Activated effector memory CD4-positive, alpha-beta T cell treated with Interleukin-2 at 50 U/mL for 16 hours (primary cell): ENCODE measurements at places on chromosomes 12 and 14.
A peak's percentile ranks its signal among the peaks of the same experiment; 100 is the strongest.

GRCh38 chr12:3367750-3368444, 123.1 kb upstream of the PRMT8 start:
- DNase-seq: no peak

DNA sequence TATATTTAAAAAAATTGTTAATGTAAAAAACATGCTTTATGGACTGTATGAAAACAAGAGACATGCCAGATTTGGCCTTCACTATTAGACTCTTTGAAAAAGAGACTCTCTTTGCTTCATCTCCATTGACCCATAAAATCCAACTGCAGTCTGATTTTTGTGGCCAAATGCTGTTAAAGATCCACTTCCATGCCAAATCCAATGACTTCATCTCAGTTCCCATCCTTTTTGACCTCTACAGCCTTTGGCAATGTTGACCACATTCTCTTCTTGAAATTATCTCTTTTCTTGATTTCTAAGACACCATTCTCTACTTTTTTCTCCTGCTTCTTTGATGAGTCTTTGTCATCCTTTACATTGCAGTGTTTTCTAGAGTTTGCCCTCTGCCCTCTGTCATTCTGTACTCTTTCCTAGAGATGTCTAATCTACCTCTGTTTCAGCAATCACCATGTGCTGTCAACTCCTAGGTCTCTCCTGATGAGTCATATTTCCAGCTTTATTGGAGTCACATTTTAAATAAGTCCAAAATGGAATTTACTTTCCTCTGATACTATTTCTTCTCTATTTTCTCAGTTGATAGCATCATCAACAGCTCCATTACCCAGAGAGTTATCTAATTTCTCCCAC, 2.4 kb downstream of the TMPRSS12 start:
- no peak for DNase-seq

DNA sequence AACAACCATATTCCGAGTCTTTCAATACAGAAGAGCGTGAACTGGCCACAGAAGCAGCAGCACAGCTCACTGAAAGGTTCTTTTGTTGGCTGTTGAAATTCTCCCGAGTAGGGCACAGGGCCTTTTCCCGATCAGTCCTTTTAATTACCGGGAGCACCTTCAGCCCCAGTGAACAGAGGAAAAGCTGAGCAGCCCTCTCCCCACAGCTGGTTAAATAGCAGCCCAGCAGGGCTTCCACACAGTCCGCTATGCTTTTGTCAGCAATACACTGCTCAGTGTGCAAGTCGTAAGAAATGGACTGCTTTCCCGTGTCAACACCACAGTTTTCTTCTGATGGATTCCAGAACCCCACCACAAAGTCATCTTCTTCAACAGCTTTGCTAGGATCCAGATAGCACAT, 61.3 kb downstream of the DICER1 start:
- DNase-seq: no peak

GRCh38 chr12:116018282-116018681, 259.2 kb downstream of the MED13L start:
- DNase-seq: no peak

GRCh38 chr12:51403159-51403558, 12.0 kb upstream of the GALNT6 start:
- no peak for DNase-seq

DNA sequence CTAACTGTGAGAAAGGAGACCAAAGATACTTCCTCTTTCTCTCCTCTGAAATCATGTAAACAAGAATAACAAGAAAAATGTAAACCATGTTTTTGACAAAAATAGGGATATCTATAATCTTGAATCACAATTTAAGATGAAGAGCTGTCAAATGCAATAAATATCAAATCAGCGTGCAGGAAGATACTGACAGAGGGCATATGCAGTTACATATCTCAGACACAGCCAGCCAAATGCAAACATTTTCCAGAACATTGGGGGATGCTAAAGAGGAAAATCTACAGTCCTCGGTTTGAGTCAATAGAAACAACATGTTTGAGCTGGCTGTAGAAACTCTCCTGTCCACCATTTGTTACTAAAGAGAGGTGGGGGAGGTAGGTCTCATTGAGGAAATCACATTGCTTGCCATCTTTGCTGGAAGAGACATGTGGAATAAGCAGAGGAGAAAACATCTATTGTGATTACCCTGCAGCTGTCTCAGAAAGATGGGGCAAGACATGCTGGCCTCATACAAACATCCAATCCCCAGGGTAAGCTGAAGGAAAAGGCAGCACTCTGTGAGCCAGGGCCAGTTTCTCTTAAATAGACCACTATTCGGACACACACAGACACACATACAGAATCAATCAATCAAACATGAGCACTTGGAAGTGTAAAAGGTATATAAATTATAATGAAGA, 43.5 kb downstream of the CNTN1 start:
- no peak for DNase-seq

DNA sequence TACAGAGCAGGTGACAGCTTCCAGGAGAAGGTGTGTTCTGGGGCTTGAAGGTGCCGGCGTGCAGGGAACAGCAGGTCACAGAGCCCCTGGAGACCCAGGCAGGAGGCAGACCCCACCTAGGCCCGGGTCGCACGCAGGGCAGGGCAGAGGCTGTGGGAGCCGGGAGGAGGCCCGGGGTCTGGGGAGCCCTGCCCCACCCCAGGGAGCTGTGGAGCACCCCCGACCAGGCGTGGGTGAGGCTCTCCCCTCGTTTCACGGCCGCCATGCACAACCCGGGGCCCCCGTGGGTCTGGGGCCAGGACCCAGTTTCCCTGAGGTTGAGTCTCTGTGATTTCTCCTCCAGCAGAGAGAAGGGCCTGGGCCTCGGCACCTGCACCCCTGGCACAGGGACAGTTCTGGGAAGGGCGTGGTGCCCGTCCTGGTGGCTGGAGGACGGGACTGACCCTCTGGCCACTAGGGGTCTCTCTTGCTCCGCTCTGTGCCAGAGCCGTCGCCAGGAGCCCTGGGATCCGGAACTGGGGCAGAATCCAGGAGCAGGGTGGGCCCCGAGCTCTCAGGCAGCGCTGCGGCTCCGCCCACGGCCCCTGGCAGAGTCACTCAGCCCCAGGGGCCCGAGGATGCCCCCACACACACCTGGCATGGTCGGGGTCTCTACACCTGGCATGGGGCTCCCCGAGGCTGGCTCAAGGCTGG, 75.2 kb upstream of the FBRSL1 start:
- peak; percentile 61 for DNase-seq

DNA sequence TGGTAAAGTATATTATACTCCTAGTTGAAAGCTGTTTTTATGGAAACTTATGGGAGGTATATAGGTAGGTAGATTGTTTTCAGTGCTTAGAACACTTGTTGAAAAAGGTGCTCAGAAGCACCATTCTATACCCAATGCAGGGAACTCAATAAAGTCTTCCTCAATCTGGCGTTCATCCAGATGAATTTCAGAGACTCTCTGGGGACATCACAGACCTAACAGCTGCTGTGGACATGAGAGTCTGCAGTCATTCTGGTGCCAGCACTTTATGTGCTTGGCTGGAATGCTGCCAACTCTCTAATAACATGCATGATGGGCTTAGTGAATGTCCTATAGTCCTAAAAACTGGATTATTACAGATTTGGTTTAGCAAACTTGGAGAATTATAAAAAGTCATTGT, 115.9 kb downstream of the NTN4 start:
- no peak for DNase-seq

DNA sequence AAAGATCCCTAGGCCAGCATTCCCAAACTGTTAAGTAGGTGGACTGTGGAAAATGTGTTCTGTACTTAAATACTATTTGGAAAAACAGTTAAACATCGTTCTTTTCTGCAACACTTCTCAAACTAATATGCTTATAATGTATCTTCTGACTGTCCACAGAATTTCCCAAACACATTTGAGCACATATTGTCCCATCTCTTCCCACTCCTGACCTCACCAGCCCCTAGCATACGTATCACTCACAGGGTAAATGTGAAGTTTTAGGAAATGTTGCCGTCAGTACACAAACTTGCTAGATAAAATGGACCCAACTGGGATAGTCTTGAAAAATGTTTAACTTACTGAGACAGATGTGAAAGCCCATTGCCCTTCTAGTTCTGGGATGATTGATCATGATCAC, 27.7 kb downstream of the ARID2 start:
- no peak for DNase-seq

GRCh38 chr12:46432325-46432724, 59.8 kb upstream of the SLC38A2 start:
- DNase-seq: no peak

- DNase-seq: no peak
These were observed 351 bp upstream of the METTL17 start for GRCh38 chr14:20989471-20989786.
